ENCODE measurements at places on chromosomes 7 and 10.

GRCh38 chr7:40199076-40199802 is 64.4 kb downstream of the SUGCT start:
- no peak for DNase-seq

GRCh38 chr10:124830445-124830844 is 28.8 kb downstream of the ABRAXAS2 start:
- no peak for DNase-seq

GRCh38 chr10:28984431-28984830 is 304.4 kb upstream of the LYZL1 start:
- DNase-seq, result peak; percentile 19

- no peak for DNase-seq
Observed at GRCh38 chr10:25938405-25938804, 4.4 kb downstream of the MYO3A start.

- DNase-seq, result no peak
Observed at GRCh38 chr7:95330204-95330960, 6.0 kb upstream of the PON1 start.

DNA sequence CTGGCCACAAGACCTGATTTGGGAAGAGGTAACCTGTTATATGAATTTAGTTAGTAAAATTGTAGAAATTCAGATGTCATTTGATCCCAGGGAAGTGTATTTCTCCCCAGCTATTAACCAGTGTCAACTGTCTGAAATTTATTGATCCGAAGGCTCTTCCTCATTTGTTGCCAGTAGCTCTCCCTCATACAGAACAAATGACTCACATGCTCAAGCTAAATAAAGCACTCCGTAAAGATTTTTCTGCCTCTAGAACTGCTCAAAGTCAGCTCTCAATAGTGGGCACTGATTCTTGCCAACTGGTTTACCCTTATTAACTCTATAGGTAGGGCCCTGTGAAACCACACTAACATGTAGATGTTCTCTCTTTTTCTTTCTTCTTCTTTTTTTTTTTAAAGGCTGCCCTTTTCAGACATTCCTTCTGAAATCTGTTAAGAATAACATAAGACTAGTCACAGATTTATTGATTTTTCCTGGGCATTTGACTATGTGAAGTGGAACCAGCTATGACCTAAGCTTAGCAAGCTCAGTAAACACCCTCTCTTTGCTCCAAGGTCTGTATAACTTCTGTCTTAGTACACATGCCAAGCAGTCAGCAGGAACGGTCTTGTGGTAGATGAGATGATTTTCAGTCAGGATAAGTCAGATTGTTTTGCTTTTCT is 21.8 kb downstream of the RPA3 start:
- no peak for DNase-seq

DNA sequence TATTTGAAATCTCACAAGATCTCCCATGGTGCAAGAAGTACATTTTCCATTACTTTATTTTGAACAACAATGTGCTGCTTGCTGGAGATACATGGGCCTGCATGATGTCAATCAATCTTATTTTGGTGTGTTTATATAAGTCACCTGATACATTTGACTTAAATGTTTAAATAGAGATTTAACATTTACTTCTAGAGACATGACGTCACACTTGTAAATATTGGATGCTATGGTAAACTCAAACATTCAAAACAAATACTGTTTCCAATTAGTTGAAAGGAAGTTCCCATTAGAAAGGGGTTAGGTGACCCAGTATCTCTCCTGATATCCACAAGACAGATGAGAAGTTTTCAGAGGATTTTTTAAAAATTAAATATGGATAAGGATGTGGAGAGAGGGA is 214.5 kb downstream of the NSUN6 start:
- DNase-seq, result no peak

DNA sequence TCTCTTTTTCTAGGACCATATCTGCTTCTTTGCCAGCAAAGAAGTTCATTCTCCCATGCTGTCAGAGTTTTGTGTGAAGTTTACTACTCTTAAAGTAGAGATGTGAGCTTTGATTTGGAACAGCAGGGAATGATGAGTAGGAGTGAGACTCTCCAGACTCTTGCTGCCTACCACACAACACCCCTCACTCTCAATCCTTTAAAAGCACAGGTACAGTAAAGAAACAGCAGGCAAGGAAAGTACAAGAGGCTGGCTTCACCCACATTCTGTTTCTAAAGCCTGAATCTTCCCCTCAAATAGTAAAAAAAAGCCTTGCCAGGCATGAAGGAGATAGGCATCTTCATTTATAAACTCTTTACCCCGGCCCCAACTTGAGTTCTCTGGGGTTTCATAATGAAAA is 97.3 kb downstream of the ARMH3 start:
- no peak for DNase-seq

DNA sequence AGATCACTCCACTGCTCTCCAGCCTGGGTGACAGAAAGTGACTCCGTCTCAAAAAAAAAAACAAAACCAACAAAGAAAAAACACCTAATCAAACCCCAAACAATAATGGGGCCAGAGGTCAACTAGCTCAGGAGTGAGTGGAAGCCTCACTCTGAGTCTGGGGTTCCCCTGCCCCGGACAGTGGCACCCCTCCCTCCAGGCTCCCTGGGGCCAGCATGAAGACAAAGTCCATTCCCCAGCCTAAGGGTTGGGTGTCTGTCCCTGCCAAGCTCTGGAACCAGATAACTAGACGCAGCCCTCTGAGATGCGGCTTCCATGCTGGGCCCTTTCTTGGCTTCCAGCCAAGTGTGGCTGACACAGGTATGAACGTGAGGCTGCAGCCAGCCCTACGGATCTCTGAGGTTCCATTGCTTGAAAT is 1.7 kb upstream of the FUOM start:
- DNase-seq, result no peak

- no peak for DNase-seq
Observed at GRCh38 chr7:12391922-12392615, 11.6 kb downstream of the VWDE start.

- no peak for DNase-seq
Observed at GRCh38 chr10:126036515-126036914, 140.2 kb downstream of the FANK1 start.

DNA sequence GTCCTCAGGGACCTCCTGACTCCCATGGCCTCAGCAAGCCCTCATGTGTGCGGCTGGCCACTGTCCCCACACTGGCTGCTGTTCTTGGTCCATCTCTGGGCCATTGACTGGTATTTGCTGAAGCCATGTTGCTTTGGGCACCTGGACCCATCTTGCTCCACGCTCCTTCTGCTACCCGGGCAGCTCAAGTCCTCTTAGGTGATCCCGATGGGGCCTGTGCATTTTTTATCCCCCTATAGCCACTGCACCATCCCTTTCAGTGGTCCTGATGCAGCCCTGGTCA is 16.7 kb downstream of the RAMP3 start:
- DNase-seq, result no peak

- no peak for DNase-seq
Observed at GRCh38 chr7:142792129-142792528, 21.4 kb downstream of the PRSS2 start.

GRCh38 chr10:8402576-8402975 is 348.1 kb downstream of the GATA3 start:
- DNase-seq, result no peak

DNA sequence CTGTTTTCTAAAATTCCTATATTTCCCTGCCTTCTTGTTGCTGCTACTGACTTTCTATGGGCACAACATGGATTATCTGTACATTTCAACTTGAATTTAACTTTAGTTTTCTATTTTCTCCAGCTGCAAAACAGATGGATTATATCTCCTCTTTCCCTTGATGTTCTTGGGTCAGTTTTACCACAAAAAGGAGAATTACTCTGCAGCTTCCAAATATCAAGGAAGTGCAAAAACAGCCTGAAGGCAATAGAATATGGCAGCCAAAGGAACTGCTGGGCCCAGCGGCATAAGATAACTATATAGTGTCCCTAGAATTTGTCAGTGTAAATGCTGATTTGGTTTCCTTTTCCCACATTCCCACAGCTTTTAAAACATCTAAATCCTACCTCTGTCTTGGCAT is 29.1 kb downstream of the CPED1 start:
- DNase-seq, result no peak

DNA sequence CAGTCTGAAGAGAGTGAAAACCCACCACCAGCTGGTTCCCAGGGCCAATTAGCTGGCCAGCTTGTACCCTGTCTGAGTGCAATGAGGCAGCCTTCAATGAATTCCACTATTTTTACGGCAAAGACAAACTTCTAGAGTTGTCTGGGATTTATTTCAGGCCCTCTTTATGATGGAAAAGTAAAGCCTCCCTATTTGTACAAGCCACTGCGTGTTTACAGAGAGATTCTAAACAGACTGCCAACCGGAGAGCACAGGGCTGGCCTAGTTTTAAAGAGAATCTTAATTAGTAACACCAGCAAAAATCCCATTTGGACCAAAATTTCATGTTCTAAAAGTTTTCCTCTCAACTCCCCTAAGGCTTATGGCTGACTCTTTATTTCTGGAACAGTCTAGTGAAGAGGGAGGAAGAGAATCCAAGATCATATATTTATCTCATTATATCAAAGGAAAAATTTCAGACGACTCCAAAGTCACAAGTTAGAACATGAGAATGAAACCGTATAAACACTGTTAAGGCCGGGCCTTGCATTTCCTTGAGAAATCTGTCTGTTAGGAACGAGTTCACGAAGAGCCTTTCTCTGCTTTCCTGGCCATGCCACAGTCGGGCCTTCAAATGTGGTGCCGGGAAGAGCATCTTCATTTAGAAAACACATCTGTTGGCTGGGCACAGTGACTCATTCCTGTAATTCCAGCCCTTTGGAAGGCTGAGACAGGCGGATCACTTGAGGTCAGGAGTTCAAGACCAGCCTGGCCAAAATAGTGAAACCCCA is 724.6 kb upstream of the NRP1 start:
- no peak for DNase-seq

DNA sequence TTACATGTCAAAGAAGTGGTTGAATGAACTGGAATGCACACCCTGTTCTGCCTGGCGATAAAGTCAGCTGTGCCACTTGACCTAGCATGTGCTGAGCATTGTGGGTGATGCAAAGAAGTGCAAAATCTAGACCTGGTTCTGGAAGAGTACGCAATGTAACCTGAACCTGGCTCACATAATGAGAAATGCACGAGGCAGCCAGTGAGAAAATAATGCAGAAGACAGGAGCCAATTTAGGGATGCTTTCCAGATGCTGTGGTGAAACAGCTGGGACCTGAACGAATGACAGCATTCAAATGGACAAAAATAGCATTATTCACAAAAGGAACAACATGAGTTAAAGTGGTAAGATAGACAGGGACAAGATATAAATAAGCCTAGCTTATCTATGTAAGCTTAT is 402.6 kb downstream of the SORCS1 start:
- no peak for DNase-seq

DNA sequence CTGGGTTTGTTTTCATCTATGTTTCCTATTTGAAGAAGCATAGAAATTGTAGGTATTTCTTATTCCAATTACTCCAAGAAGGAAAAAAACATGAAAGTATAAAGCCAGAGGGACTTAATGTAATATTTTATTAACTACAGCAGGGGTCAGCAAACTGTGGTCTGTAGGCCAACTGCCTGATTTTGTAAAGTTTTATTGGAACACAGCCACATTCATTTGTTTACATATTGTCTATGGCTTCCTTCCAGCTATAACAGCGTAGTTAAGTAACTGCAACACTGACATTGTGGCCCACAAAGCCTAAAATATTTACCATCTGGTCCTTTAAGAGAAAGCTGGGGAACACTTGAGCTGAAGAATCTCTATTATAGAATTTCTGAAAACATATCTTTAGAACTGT is 306.2 kb downstream of the BICC1 start:
- no peak for DNase-seq

GRCh38 chr7:155870334-155871180 is 58.3 kb upstream of the SHH start:
- no peak for DNase-seq

DNA sequence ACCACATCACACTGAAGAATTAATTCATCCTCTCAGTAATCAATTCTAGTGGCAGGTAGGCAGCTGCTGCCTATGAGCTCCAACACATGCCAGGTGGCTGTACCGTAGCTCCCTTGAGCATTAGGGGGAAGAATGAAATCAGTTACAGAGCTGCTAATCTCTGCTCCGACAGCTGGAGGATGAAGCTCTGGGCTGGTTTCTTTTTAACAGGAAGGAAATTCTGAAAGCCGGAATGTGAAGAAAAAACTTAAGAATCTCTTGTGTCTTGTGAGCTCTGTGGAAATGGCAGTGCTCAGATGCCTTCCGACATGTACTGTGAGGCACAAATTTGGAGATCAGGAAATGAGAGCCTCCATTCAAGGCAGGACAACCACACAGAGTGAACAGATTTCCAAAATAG is 2.8 kb upstream of the AHCYL2 start:
- no peak for DNase-seq

DNA sequence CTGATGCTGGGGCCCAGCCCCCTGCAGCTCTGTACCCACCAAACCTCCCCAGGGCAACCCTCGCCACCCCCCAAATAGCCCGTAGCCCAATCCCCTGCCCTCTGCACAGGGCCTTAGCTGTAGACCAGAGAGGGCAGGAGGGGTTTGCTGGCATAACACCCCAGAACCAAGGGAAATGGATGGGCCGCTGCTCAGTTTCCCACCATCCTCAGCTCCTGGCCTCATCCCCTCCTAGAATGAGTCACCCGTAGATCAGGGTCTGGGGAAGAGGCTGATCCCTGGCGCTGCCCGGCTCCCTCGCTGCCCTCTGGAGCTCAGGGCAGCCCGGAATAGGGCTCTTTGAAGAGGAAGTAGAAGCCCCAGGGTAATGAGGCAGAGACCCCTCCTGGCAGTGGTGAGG is 31.2 kb downstream of the LDB3 start:
- DNase-seq, result no peak

GRCh38 chr7:65475040-65475726 is 101.5 kb downstream of the ZNF92 start:
- no peak for DNase-seq

GRCh38 chr10:58704671-58705141 is 192.0 kb downstream of the BICC1 start:
- DNase-seq, result no peak

DNA sequence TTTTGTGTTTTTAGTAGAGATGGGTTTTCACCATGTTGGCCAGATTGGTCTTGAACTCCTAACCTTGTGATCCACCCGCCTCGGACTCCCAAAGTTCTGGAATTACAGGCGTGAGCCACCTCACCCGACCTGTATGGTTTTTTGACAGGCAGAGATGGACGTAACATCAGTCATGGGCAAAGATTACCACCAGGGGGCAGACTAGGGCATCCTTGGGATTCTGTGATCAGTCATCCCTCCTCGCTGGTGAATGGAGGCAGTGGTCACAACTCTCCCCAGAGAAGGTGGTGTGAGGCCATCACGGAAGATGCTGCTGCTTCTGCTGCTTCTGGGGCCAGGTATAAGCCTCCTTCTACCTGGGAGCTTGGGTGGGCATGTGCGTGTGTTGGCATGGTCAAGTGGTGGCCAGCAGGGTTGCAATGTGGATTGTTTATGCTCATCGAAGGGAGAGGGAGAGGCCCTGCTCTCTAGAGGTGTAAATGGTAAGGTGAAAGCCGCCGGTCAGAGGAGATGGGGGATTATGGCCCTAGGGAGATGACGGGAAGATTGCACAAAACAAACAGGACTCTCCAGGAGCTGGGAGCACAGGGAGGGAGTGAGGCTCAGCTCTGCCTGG is 122.7 kb upstream of the PRSS1 start:
- DNase-seq, result no peak

Measured in nucleus accumbens (tissue), 56 donors.